ENCODE measurements at places on chromosomes 2 and 18. TPM values are rescaled to one million over a fixed set of nuclear protein-coding genes. Genes with fewer than 3 reads are reported as not detected.
A peak's percentile ranks its signal among the peaks of the same experiment; 100 is the strongest.

- DNase-seq = no peak
Measured at GRCh38 chr18:79580498-79581171, 99.0 kb upstream of the CTDP1 start.

DNA sequence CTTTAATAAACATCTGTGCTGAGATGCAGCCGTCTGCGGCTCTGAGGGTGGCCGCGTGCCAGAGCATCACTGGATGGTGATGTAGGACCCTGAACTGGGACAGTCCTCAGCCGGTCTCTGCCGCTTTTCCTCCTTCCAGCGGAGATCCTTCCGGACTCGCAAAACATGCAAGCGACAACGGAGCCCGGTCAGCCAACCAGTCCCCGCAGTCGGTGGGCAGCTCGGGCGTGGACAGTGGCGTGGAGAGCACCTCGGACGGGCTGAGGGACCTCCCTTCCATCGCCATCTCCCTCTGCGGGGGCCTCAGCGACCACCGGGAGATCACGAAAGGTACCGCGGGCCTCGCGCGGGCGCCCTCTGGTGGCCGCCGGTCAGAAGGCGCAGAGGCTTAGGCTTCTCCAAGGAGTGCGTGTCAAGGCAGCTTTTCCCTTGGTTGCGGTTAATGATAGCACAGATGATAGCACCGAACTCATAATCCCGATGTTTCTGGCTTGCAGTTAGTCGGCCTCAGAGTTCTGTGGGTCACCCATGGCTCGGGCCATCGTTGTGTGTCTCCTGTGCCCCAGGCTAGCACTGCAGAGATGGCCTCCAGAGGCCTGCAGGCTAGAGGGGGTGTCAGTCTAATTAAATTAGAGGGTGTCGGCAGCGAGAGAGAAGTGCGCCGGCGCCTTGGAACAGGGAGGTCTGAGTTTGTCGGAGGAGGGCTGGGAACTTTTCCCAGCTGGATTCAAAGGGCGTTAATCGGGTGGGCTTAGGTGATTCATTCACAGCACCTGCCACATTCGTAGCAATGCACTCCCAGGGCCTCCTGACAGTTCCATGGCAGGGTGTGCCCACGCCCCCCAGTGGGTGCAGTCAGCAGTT lies 38.5 kb downstream of the LPIN1 start:
- peak; percentile 50 for DNase-seq

TMEM37 gene
- 54.8 TPM for polyA plus RNA-seq

ACVR1 gene
- 27.6 TPM for polyA plus RNA-seq

Data from left kidney (tissue), 8 donors.